Activated CD4-positive, alpha-beta T cell treated with anti-CD3 and anti-CD28 coated beads, Interleukin-2, amount 50 U/mL, for 48 hours (primary cell): ENCODE measurements at places on chromosomes 7 and 10.
A peak's percentile ranks its signal among the peaks of the same experiment; 100 is the strongest.

- no peak for DNase-seq
Measured at GRCh38 chr10:76297780-76298281, 866.4 kb downstream of the LRMDA start.

GRCh38 chr7:120941856-120942255 is 8.7 kb upstream of the ING3 start:
- DNase-seq, result no peak

DNA sequence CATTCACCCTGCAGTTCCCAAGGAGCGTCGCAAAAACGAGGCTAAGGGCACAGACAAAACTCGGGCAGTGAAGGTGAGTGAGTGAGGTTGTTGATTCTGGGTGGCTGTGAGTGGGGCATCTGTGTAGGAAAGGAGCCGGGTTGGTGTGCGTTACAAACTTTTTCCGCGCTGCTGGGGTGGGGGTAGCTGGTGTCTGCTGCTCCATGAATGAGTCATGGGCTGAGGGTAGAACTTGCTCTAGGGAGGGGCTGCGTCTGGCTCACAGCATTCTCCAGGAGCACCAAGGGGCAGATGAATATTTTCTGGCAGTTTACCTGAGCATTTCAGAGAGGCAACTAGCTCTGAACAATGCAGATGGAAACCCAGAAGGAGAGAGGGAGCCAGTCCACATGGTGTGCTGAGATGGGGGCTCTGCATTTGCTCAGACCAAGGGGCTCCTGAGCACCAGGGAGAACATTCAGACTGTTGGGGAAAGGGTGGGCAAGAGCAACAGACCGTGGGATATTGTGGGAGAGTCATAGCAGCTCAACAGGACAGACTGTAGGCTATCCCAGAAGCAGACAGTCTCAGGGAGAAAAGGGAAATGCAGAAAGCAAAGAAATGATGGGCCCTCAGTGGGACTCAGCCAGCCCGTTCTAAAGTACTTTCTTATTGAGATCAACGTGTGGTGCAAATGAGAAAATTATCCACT is 18.8 kb downstream of the NOBOX start:
- DNase-seq, result peak; percentile 39

GRCh38 chr10:103663236-103663635 is 169.7 kb downstream of the NEURL1 start:
- DNase-seq, result no peak

GRCh38 chr7:44320141-44320540 is 5.3 kb downstream of the CAMK2B start:
- DNase-seq, result no peak

DNA sequence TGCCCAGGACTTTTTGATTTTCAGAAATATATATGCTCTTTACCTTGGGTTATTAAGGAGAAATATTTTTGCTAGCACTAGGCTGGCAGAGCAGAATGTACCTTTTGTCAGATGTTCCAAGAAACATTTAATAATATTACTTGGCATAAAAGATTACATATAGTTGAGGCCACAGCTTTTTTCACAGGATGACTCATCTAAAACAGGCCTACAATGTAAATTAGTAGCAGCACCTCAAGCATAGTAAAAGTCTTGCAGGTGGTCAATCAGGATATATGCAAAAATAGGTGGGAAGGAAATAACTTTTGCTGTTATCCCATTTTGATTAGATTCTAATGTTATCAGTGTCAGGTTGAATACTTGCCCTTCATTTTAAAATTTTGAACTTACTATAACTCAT is 14.9 kb upstream of the ITGB1 start:
- no peak for DNase-seq

- no peak for DNase-seq
Measured at GRCh38 chr10:127867805-127868204, 24.9 kb downstream of the CLRN3 start.

DNA sequence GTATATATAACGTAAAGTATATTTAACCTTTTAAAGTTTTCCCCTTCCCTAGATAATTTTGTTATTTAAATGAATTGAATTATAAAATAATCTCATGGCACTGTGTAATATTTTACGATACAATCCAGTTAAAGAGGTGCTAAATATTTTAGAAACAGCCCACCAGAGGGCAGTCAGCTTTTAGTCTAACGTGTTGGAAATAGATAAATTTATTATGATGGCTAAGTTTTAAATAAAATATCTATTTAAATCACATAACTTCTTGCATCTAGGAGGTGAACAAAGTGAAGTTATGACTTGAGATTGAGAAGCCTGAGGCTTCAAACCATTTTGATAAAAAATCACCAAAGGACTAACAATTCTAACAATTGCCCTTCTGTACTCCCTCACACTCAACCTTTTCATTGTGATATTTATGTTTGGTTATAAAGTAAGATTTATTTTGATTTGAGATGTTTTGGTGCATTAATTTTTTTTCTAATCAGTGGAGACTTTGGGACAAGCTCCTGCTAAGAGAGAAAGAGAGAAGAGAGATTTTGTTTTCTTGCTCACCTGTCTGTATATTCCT is 171.5 kb upstream of the SP4 start:
- no peak for DNase-seq

GRCh38 chr7:151982806-151983205 is 26.6 kb downstream of the GALNTL5 start:
- no peak for DNase-seq

GRCh38 chr10:79203014-79203644 is 134.4 kb downstream of the ZMIZ1 start:
- DNase-seq, result no peak

- DNase-seq, result no peak
Measured at GRCh38 chr7:155590215-155591018, 44.1 kb upstream of the CNPY1 start.

GRCh38 chr7:72156671-72157070 is 255.5 kb downstream of the CALN1 start:
- no peak for DNase-seq

DNA sequence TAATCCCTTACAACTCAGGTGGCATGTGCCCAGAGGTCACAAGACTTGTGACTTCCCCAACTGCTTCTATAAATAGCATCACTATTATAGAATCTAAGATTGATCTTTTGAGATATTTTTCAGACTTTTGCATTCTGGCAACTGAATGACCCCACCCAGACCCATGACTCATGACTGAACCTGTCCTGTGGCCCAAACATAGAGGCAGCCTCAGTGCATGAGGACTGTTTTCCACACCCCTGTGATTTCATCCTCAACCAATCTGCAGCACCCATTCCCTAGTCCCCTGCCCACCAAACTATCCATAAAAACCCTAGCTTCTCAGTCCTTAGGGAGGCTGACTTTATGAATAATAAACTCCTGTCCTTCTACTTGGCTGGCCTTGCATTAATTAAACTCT is 84.5 kb downstream of the MICU1 start:
- DNase-seq, result no peak

GRCh38 chr10:95729323-95730055 is 26.5 kb upstream of the ENTPD1 start:
- DNase-seq, result no peak

DNA sequence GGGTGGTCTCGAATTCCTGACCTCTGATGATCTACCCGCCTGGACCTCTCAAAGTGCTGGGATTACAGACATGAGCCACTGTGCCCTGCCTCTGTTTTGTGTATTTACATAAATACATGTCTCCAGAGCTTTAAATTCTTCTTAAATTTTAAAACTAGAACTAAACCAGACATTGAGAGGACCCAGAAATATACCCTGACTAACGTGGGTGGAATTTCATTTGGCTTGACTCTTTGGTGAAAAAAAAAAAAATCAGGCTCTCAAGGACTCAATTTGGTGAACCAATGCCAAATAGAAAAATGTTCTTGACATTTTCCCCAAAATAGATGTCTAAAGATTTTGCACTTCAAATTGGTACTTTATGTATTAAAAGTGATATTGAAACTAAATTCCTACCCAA is 16.6 kb upstream of the FAS start:
- DNase-seq, result no peak

DNA sequence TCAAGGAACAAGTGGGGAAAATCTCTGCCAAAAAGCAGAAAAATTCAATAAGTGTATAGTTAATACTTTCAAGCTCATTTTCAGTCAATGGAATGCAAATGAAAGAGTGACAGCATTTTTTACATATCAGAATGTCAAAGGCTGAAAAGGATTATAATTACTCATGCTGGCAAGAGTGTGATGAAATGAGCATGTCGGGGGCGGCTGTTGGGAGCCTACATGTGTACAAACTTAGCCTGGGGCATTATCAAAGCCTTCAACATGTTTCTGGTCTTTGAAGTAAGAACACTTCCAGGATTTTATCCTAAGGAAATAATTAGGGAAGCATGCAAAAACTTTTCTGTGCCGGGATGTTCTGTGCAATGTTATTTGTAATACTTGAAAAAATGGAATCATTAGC is 221.7 kb upstream of the LYZL1 start:
- no peak for DNase-seq

- DNase-seq, result no peak
Measured at GRCh38 chr10:3754727-3755439, 30.1 kb downstream of the KLF6 start.

- DNase-seq, result no peak
Measured at GRCh38 chr10:97575127-97575668, 2.6 kb downstream of the ANKRD2 start.

DNA sequence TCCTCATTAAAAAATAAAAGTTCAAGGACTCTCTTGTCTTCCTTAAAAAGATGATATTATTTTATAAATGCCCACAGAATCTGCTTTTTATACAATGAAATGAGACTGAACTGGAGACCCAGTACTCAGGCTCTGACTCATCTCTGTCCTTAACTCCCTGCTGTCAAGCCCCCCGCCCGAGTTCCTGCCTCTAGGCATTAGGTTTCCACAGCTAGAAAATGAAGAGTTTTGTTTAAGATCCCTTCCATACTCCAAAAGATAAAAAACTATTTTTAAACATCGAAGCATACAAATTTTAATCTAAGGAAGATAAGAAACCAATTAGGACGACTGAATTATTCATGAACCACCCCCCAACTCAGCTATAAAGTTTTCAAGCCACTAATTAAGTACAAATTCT is 97.7 kb upstream of the FEZF1 start:
- DNase-seq, result no peak

DNA sequence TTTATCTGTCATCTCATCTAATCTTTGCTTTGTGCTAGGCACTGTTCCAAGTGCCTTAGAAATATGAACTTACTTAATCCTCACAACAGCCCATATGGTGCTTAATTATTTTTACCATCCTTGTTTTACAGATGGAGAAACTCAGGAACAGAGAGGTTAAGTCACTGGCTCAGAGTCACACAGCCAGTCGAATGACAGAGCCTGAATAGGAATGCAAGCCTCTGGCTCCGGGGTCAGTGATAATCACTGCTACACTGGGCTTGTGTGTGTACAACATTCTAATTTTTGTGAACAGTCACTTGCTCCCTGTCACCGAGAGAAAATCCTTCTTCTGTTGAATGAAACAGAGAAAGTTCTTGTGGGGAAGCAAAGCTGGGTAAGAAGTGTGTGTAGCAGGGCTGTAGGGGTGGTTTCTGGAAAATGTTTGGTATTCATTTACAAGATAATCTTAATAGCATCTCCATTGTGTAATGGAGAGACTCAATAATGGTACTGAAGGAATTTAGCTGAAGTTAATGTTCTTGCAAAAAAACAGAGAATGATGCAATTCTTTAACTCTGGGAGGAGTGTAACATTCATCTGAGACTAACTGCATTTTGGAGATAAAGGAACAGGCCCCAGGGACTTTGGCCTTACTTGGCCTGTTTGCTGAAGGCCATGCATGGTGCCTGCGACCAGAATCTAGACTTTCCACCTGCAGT is 290.6 kb downstream of the FRMD4A start:
- DNase-seq, result no peak
